Ovary (tissue), 10 donors: ENCODE measurements at places on chromosomes 16 and 17. TPM values are rescaled to one million over a fixed set of nuclear protein-coding genes. Genes with fewer than 3 reads are reported as not detected.

GRCh38 chr17:17725011-17725751, 43.9 kb downstream of the RAI1 start:
- peak; percentile 50 for DNase-seq

GRCh38 chr16:82639666-82640336, 13.0 kb downstream of the CDH13 start:
- no peak for DNase-seq

DNA sequence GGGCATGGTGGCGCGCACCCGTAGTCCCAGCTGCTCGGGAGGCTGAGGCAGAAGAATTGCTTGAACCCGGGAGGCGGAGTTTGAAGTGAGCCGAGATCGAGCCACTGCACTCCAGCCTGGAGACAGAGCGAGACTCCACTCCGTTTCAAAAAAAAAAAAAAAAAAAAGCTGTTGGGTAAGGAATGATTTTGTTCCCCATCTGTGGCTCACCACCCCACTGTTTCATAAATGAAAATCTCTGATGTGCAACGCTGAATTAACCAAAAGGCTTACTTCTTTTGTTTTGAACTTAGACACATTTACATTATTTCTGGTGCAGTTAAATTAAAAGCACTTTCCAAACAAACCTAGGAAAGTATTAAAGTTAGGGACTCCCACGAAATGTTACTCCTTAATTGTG, 1.2 kb upstream of the METTL9 start:
- no peak for DNase-seq

GRCh38 chr17:81831957-81832607, 1.0 kb downstream of the MCRIP1 start:
- no peak for DNase-seq

DNA sequence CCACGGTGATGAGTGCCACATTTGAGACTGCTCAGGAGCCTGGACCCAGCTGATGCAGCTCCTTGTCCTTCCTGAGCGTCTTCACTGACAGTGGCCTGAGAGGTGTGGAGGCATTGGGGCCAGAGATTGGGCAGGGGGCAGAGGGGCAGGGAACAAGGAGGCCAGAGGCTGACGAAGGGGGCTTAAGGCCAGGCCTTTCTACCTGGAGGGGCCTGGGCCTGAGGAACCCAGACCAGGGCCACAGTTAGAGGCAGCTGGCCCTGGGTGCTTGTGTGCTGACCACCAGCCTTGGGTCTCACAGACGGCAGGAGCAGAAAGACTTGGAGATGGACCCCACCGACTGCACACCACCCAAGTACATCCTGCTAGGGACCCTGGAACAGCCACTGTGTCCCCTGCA, 168.2 kb upstream of the ZNF267 start:
- DNase-seq, result no peak

GRCh38 chr17:40190197-40191021, 13.1 kb downstream of the RAPGEFL1 start:
- no peak for DNase-seq

- no peak for DNase-seq
Measured at GRCh38 chr17:74763565-74764387, 12.4 kb downstream of the NAT9 start.

DNA sequence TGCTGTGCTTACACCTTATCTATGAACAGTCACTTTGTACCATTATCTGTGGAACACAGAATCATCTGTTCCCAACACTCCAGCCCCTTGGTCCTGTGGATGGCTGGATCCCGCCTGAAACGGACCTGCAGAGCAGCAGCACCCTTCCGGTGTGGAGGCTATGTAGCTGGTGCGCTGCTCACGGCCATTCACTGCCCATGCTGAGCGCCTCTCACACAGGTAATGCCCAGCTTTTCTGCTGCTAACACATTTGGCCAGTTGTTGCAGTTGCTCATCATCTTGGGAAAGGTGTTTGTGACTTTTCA, 11.4 kb upstream of the PLK1 start:
- DNase-seq, result no peak

DNA sequence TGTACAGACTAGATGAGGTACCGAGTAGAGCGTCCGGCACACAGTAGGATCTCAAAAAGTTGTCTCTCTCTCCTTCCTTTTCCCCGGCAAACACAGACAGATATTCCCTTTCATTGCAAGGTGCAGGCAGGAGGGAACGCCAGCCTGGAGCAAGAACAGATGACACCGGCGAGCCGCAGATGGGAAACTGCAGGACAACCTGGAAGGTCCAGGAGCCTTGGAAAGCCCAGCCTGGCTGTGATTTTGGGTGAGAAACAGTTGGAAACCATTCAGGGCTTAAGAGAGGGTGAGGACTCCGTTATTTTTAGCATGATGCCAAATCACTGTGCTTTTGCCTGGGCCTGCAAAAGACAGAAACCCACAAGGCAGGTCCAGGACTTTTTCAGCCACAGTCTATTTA, 7.3 kb downstream of the CDH11 start:
- DNase-seq, result no peak

GRCh38 chr16:77612596-77612995, 109.7 kb upstream of the NUDT7 start:
- no peak for DNase-seq

- DNase-seq, result no peak
Measured at GRCh38 chr16:56939801-56940200, 7.9 kb downstream of the HERPUD1 start.

DNA sequence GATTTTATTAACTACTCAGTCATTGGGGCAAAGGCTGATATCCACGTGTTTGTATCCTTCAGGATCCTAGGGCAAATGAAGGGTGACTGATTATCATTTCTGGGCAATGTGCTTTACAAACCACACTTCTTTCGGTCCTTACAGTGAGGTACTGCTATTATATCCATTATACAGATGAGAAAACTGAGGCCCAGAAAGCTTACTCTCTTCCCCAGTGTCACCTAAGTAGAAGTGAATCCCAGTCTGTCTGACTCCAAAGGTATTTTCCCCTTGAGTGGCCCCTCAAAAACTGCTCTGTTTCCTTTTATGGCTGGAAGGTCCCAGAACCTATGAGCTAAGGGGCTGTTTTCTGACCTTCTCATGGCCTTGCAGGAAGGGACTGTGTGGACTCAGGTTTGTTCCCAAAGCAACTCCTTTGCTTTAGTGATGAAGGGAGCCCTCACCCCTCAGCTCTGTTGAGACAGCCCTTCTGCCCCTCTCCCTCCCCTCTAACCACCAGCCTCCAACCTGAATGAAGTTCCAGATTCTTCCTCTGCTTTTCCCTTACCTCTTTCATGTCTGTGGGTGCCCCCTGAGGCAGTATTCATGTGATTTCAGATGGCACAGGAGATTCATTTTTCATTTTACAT, 27.4 kb upstream of the ADGRG1 start:
- no peak for DNase-seq

- no peak for DNase-seq
Measured at GRCh38 chr16:50172195-50172922, 19.3 kb downstream of the TENT4B start.

- peak; percentile 48 for DNase-seq
Measured at GRCh38 chr17:1562176-1562643, 382 bp downstream of the PITPNA start.

DNA sequence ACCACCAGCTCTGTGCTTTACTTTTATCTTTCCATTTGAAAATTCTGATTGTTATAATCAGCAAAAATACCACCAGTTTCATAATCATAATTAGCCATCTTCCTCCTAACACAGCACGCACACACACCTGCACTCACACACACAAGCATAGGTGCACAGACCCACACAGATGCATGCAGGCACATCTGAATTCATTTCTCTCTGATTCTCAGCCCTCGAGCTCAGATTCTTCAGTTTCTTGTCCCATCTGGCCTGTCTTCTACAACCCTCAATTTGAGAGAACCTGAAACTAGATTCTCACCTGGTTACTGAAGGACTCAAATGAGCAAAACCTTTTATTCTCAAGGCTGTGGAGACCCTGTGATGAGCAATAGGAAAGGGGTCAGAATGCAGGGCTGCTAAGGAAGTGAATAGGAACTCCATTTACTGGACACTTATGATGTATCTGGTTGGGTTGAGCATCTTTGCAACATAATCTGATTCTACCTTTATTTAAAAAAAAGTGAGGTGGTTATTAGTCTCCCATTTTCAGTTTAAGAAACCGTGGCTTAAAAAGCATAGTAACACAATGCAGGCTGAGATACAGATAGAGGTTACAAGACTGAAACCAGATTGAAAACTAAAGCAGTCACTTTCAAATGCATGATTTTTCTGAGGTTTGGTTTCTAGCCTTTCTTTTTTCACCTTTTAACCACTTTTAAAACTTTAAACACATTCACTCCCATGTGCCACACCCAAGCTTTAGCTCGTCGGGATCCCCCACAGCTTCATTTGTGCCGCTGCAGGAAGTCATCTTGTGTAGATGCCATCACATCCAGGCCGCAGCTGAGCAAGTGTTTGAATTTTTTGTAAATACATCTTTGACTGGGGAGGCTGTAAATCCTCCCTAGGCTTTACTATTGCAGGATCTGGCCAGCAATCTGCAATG, 9.4 kb downstream of the KRT33A start:
- no peak for DNase-seq

- no peak for DNase-seq
Measured at GRCh38 chr17:34408439-34408838, 45.4 kb upstream of the CCL1 start.

- no peak for DNase-seq
Measured at GRCh38 chr16:75000481-75001081, 1.8 kb downstream of the ZNRF1 start.

GRCh38 chr16:17470908-17471718, at the start of gene XYLT1:
XYLT1 (minus strand) TSS chr16:17470960; CDS start chr16:17470796, 164 bp downstream.
- peak; percentile 80 for DNase-seq

GRCh38 chr17:82320956-82321927, 3.8 kb upstream of the CD7 start:
- DNase-seq, result no peak

- DNase-seq, result no peak
Measured at GRCh38 chr16:61379311-61379710, 656.9 kb downstream of the CDH8 start.

GRCh38 chr17:9926150-9926804, 21.2 kb upstream of the RCVRN start:
- no peak for DNase-seq

- peak; percentile 54 for DNase-seq
Measured at GRCh38 chr16:24670623-24671454, 58.6 kb upstream of the TNRC6A start.

GRCh38 chr17:47665655-47666054, 15.9 kb downstream of the KPNB1 start:
- DNase-seq, result no peak

- peak; percentile 38 for DNase-seq
Measured at GRCh38 chr16:629185-629832, 1.5 kb upstream of the WFIKKN1 start.

- DNase-seq, result no peak
Measured at GRCh38 chr16:67942200-67942509, 1.8 kb downstream of the LCAT start.

DNA sequence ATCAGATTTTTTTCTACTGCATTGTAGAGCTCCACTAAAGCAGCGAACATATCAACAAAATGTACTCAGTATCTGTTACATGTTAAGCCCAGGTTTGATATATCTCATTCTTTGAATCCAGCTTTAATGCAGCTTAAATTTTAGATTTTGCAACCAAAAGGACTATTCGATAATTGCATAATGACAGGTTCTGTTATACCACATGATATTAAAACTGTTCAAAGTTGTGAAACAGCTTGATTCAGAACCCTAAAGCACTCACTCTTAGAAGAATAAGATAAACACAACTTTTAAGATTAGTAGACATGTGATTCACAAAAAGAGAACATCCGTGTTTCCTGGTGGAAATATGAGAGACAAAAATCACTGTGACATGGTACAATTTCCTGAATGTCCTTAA, 427.9 kb downstream of the CDH11 start:
- no peak for DNase-seq

DNA sequence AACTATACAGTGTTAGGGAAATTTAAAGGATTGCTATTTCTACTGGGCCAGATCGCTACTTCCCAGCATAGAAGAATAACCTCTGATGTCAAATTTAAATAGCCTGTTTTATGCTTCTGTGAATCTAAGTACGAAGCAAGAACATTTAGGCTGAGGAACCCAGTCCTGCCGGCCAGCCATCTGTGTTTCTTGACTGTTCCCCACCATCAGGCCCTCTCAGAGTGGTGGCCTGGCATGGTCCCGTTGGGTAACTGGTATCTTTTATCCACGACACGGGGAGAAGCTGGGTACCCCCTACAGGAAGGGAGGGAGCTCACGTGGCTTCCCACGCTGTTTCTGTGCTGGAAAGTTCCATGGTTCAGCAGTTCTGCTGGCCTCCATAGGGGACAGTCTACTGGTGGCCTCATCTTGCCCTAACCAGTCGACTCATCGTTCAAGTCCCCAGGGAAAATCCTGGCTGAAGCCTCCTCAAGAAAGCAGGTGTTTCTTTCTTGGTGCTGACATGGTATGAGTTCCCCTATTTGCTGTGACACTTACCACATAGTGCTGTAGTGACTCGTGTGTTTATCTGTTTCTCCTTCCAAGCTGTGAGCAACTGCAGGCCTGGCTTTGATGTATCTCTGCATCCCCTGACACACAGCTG, 201.7 kb upstream of the NLRP1 start:
- no peak for DNase-seq

GRCh38 chr17:1559047-1560043, 3.2 kb downstream of the PITPNA start:
- DNase-seq, result no peak

- no peak for DNase-seq
Measured at GRCh38 chr16:22381392-22381791, 7.0 kb upstream of the CDR2 start.

DNA sequence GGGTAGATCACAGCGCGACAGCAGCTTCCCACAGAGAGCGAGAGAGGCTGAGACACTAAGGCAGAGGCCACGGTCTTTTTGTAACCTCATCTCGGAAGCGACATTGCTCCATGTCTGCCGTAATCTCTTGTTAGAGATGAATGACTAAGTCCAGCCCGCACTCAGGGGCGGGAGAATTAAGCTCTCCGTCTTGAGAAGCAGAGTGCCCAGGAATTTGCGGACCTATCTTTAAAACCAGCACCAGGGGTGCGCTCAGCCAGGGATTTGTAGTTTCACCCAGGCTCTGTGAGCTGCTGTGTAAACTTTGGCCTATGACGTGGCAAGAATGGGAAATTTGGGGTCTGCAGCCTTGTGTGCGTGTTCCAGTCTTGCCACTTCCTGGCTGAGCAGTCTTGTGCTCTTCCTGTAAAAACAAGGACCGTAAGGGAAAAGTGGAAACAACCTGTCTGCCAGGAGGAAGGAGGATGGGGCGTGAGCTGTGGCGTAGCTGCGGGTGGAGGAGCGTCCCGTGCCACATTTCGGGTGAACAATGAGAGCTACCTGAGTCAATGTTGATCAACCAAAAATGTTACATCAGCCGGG, 16.0 kb upstream of the JPH3 start:
- DNase-seq, result no peak

Gene TM4SF5
- not detected for total RNA-seq

Gene KRTAP1-5
- not detected for total RNA-seq

Gene CSNK1D
- 121 TPM for total RNA-seq

Gene TMC5
- 0.77 TPM for total RNA-seq

Gene BEAN1
- 0.48 TPM for total RNA-seq

Gene TMC6
- 18.5 TPM for total RNA-seq

Gene ABAT
- total RNA-seq, result 13.6 TPM

Gene KRTAP4-2
- total RNA-seq, result not detected

Gene AATK
- 3.1 TPM for total RNA-seq

Gene KRTAP4-3
- not detected for total RNA-seq

Gene REXO5
- total RNA-seq, result 1.6 TPM

Gene NFATC2IP
- total RNA-seq, result 25.9 TPM

Gene PABPN1L
- total RNA-seq, result not detected

Gene TSPAN10
- 1.4 TPM for total RNA-seq

Gene CDRT15
- total RNA-seq, result not detected
